ENCODE measurements at places on chromosomes 11 and 22.

DNA sequence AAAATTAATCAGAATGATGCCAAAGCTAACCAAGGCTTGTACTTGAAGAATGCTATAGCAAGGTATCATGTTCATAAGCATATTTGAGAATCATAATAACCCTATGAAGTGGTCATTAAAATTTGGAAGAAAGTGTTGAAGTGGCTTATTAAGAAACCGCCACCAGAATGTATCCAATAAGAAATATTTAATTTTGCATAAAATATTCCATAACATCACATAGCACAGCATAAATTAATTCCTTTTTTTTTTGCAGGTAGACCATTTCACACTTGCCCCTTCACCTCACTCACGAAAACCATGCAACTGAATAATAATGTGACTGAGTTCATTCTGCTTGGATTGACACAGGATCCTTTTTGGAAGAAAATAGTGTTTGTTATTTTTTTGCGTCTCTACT, at the start of gene OR4C16:
Gene OR4C16, plus strand, starts transcription at position 301 of the 400 bp plus-strand sequence. Its CDS starts 0 bp downstream, at position 301.
- DNase-seq, result no peak

DNA sequence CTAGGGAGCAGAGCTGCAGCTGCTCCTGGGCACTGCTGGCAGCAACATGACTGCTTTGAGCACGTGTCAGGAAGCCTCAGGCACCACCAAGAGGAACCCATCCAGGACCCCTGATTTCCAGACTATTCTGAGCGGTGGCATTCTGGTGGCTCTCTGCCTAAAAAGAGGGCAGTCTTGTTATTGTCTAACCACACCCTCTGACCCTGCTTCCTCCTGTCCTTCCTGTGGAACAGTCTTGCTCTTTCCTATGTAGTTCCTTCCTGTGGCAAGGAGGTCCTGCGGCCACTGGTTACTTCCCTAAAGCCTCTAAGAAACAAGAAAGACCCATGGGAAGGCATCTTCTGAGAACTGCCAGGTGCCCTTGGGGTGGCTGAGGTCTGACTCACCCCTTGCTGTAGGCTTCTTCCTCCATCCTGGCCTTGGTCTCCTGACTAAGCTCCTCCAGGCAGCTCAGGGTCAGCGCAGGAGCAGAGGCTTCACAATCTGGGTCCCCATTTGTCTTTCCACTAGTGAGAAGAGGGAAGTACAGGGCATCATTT, 13.1 kb upstream of the LYVE1 start:
- DNase-seq, result no peak

DNA sequence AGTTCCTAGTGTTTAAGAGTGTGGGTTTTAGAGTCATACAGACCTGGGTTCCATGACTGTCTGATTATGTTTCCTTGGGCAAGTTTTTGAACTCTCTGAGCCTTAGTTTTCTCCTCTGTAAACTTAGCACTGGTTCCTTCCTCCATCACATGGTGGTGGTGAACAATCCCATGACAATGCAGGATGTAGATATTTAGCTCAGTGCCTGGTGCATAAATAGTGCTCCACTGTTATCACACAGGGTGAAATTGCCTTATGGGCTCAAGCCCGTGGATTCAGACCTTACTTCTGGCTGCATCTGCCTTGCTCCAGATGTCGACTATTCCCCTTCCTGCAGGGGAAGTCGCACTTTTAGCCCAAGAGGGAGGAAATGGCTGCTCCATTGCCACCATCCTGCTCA, 62.7 kb downstream of the LDLRAD3 start:
- DNase-seq, result no peak

- peak; percentile 69 for DNase-seq
Observed at GRCh38 chr22:30754971-30755758, 60.5 kb downstream of the OSBP2 start.

DNA sequence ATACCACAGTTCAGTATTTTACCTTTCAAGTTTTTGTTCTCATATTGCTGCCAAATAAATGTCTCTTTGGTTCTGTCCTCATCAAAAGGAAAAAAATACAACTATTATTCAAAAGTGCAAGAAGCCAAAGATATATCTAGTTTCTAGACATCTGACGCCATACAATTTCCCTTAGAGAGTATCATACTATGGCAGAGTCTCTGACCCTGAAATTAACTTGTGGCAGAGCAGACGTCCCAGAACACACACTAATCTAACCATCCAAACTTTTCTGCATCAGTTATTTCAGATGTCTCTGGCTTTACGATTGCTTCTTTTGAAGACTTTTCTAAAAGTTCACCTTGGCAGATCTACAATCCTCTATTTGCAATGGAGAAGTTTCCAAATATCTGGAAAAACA, 2.7 kb downstream of the OR51T1 start:
- no peak for DNase-seq

DNA sequence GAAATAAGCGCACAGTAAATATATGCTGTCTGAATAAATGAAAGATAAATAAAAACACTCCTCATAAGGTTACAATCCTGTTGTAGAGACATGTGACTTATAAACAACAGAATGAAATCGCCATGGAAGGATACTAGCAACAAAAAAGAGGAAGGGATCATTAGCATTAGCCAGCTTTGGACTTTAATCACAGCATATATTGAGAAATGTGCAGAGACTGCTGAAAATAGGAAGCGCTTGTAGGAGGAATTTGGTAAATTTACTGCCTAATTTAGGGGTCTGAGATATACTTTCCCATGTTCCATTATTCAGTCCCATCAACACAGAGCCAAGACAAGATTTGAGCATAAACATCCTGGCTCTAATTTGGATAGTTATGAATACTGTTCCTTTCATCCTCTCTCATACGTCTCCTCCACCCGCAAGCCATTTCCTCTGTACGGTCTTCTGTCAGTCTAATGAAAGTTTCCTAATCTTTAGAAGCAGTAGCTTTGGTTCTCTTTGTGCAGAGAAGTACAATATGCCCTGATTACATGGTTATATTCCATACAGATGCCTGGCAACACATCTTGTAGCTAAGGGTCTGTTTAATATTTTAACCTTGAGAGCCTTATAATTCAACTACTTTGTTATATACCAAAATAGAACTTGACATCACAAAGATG, 37.1 kb upstream of the AKIP1 start:
- peak; percentile 84 for DNase-seq

DNA sequence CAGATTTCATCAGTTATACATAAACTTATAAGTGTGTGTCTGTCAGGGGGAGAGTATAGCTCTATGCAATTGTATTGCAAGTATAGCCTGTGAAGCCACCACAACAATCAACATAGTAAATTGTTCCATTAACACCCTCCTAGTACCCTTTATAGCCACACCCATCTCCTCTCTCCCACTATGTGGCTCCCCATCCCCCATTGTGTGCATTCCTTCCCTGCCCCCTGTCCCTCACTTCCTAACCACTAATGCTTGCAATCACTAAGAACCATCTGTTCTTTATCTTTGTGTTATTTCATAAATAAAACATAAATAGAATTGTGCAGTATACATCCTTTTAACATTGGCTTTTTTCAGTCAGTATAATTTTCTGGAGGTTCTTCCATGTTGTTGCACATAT, 83.1 kb upstream of the SLC5A12 start:
- DNase-seq, result no peak

DNA sequence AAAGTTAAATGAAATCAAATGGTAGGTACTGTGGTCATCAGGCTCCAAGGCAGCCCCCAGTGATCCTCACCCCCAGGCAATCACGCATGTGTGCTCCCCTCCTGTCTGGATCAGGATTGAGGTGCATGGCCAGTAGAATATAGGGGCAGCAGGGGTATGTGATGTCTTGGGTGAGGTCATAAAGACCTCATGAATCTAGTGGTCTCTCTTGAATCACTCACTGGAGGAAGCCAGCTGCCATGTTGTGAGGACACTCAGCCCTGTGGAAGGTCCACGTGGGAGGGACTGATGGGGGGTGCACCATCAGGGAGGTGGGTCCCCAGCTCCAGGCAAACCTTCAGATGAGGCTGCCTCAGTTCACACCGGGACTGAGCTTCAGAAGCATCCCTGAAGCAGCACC, 6.8 kb upstream of the IL17REL start:
- no peak for DNase-seq

GRCh38 chr11:36149538-36150242, 139.5 kb downstream of the COMMD9 start:
- peak; percentile 33 for DNase-seq

GRCh38 chr11:34305193-34305592, 52.6 kb downstream of the ABTB2 start:
- DNase-seq, result peak; percentile 54

DNA sequence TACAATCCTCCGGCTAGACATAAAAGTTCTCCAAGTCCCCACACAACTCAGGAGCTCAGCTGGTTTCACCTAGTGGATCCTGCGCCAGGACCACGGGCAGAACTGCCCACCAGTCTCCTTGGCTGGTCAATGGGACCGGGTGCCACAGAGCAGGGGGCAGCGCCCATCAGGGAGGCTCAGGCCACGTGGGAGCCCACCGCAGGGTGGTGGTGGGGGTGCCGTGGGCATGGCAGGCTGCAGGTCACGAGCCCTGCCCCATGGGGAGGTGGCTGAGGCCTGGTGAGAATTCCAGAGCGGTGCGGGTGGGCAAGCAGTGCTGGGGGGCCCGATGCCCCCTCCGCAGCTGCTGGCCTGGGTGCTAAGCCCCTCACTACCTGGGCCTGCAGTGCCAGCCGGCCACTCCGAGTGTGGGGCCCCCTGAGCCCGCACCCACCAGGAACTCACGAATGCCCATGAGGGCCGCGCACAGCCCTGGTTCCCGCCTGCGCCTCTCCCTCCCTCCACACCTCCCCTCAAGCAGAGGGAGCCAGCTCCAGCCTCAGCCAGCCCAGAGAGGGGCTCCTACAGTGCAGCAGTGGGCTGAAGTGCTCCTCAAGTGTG, 1091.9 kb upstream of the TENM4 start:
- DNase-seq, result no peak

DNA sequence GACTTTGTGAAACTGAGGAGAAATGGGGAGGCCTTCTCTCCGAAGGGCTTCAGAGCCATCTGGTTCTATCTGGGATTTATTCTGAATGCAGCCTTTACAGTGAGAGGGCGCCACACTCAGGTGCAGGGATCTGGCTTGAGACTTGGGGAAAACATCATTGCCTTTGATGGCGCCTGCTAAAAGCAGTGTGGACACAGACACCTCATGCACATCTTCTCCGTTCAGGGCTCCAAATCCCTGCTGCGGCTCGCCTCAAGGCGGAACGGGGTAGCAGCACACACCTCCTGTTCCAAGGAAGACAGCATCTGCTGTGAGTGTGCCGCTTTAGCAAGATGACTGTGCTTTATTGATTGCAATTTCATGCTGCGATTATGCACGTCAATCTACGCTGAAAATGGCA, 37.1 kb upstream of the OLFML1 start:
- no peak for DNase-seq

DNA sequence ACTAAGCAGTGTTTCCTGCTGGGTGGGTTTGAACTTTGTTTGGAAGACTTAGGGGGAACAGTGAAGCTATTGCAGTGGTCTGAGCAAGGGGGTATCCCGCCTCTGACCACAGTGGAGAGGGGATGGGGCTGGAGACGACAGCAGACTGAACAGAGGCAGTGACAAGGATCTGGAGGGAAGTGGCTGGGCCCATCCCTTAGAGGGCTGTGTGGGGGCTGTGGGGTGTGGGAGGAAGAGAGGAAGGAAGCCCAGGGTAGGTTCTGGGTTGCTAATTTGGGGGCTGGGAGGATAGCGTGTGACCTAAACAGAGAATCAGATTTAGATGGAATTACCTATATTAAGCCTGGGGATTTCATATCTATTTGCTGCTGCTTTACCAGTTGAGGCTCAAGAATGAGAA, 70.7 kb downstream of the BMAL1 start:
- no peak for DNase-seq

GRCh38 chr11:117723277-117724024, 73.6 kb downstream of the DSCAML1 start:
- DNase-seq, result no peak

- DNase-seq, result no peak
Observed at GRCh38 chr11:74636630-74637184, 44.3 kb downstream of the POLD3 start.

DNA sequence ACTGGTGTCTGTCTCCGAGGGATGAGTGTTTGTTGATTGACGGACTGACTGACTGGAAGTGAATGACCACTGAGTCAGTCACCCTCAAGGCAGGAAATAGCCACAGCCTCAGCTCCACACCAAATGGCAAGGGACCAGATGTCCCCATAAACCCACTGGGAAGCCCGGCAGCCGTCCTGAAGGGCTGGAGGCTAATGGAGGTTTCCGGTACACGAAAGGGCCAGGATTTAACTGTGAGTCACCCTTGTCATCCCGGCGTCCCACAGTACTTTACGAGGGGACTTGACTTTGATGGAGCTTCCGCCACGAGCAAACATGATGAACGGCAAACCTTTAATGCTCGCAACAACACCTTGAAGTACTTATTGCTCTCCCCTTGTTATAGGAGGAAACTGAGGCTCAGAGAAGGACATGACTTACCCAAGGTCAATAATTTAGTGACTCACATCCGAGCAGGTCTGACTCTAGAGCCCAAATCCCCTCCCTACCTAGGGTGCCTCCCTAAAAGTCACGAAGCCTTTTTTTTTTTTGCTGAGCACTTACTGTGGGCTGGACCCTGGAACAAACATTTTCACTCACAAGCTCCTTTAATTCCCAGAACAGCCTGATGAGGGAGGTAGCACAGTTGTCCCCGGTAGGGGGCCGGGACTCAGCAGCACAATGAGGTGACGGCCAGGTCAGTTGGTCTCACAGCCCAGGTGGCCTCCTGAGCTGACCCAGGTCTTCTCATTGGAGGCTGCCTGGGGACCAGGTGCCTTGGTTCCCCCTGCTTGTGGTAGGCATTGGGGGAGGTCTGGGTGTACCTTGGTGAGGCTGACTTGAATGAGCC, 25.2 kb upstream of the GCAT start:
- no peak for DNase-seq

DNA sequence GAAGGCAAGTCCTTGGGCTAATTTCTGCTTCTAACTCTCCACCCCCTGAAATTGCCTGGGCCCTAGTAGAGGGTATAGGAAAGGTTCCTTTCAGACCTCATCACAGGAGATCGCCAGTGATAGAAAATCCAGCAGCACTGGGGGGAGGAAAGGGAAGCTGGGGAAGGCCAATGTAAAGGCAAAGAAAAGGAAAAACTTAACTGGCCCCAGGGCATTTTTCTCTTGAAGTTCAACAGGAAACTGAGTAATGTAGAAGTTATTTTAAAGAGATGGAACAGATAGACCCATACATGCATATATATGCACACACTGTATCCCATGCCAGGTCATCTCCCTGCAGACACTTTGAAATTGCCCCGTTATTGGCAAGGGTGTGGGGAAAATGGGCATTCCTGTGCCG, 134.0 kb downstream of the TRIM44 start:
- DNase-seq, result no peak

DNA sequence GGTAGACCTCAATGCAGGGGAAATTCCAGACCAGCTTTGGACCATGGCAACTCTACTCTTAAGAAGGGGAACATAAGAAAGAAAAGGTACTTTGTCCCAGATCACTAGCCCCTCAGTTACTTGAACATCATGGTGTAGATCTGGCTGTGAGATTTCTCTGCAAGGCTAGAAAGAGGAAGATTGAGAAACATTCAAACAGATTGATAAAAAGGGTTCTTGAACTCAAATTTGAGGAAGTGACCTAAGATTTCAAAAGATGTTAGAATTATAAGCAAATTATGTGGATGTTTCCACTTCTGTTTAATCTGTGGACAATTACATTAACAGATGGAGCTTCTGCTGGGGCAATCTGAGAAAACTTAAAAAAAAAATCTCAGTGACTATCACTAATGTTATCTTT, 21.8 kb upstream of the UPB1 start:
- no peak for DNase-seq

Data from lung (tissue), 17 donors.